ENCODE measurements at places on chromosomes 13 and 19.
A peak's percentile ranks its signal among the peaks of the same experiment; 100 is the strongest.

GRCh38 chr13:20241593-20241992 lies 9.5 kb upstream of the GJB6 start:
- no peak for DNase-seq

- no peak for DNase-seq
Measured at GRCh38 chr13:42977219-42977659, 14.8 kb downstream of the EPSTI1 start.

DNA sequence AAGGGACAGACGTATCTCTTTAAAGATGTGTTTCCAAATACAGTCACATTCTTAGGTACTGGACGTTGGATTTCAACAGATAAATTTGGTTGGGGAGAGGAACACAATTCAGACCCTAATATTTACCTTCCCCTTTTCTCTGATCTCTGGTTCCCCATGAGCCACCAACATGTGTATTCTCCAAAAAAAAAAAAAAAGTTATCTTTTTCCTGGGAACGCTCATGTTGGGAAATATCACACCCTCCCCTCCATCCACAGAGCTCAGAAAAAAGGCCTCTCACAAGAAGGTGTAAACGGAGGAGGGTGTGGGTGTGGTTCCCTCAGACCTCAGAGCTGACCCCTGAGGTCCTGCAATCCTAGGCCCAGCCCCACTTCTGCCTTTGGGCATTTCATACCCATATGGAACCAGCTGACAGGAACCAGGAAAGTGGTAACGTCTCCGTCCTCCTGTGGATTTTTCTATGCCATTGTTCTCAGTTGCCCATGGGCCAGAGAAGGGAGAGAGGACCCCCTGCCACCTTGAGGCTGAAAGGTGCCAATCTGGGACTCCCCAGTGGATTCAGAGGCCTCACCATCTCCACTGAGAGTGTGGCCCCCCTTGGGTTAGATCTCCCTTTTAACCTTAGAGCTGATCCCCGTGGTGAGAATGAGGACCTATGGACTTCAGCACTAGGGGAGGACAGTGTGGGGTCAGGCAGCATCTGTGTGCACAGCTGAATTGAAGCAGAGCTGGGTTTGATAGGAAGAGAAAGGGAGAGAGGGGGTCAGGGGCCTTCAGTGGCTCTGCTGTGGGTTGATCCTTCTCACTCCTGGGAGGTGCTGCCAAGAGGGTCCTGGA lies 8.4 kb upstream of the SIGLEC12 start:
- no peak for DNase-seq

GRCh38 chr13:95289020-95289444 lies 12.2 kb downstream of the ABCC4 start:
- peak; percentile 35 for DNase-seq

- peak; percentile 99 for DNase-seq
Measured at GRCh38 chr19:18364826-18365528, 21.0 kb upstream of the GDF15 start.

GRCh38 chr19:18639706-18640243 lies 2.9 kb downstream of the KLHL26 start:
- no peak for DNase-seq

GRCh38 chr13:34419025-34419424 lies 523.0 kb upstream of the NBEA start:
- DNase-seq: no peak

DNA sequence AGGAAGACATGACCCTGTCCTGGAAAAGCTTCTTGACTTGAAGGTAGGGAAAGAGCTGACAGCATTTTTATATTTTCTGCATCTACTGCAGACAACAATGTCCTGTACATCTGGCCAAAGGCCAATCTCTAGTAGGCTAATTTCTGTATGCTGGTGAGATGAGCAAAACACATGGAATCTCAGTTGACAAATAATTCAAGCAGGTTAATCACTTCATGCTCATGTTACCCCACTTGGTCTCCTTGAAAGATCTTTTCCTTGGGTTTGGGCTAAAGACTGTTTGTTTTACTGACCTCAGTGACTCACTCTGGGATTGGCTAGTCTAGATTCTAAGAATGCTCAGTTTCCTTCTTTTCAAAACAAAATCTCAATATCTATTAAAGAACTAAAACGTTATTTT lies 298.8 kb downstream of the LMO7 start:
- DNase-seq: no peak

- peak; percentile 73 for DNase-seq
Measured at GRCh38 chr19:38634757-38635482, 12.5 kb upstream of the ACTN4 start.

DNA sequence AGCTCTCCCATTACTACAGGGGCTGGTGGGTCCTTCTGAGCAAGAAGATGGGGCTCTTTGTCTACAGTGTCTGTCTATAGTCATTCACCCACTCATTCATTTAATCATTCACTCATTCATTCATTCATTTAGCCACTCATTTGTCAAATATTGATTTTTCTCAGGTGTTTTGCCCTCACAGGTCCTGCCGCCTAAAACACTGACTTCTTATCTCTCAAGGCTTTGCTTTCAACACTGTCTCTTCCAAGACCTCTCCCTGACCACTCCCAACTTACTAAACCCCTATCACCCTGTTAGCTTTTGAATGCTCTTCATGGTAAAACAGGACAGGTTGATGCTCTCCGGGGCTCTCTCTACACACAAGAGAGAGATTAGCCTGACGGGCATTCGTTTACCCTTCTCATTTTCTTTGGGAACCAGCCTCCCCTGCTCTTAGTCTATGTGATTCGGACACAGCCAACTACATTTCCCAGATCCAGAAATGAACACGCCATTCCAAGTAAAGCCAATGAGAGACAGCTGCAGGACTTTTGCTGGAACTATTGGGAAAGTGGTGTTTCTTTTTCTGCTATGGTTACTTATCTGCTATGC lies 22.7 kb downstream of the FAM187B start:
- DNase-seq: no peak

DNA sequence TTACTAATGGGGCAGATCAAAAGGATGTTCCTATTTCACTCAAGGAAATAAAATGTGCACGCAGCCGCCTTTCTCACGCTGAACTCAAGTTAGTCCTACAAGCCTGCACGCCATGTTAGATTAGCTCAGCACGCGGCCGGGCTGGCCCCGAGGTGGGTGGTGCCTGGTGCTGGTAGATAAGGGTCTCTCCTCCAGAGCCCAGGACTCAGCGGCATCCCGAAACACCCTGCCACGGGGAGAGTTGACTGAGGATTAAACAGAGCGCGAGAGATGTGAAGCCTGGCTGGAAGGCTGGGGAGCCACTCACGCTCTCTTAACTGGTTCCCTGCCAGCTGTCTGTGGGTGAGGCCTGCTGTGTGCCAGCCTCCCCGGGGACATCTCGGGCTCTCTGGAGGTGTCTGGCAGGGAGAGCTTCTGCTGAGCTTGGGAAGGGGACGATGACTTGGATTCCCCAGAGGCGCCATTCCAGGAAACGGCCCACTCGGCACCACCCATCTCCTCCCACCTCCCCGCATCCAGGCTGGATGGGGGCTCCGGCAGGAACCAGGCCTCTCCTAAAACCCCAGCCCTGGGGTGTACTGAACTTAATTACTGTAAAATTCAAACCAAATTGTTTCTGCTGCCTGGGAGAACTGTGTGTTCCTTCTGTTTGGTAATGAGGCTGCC lies 122.2 kb downstream of the KDM4B start:
- no peak for DNase-seq

DNA sequence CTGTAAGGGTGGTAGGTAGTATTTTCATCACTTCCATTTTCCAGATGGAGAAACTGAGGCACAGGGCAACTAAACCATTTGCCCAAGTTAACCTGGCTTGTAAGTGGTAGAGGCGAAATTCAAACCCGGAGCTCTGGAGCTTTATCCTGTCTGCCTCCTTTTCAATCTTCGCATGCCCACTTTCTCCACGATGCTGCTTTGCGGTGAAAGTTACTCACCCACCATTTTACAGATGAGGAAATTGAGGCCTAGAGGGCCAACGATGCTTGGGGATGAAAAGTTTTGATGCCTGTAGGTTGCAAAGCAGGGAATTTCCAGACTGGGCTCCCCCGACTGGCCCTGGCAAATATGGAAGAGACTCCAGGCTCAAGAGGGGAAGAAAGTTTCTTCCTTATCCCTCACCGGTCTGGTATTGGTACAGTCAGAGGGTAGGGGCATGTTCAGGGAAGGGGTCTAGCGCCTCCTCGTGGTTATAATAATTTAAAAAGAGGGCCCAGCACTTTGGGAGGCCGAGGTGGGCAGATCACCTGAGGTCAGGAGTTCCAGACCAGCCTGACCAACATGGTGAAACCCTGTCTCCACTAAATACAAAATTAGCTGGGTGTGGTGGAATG lies 1.9 kb upstream of the SH2D3A start:
- DNase-seq: peak; percentile 33

DNA sequence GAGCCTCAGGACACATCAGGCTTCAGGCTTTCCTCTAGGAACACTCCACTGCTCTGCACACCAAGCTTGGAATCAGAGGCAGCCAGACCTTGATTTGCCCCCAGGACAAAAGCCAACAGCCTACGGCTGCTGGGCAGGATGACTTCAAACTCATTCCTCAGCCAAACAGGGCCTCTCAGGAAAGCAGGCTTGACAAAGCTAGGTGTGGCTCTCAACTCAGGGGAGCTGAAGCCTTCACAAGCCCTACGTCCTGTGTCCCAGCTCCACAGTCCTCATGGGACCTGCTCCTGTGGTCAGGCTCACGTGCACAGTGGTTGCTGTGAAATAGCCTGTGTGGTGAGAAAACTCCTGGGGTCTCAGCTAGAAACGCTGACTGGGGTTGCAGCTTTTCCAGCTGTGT lies 398.9 kb upstream of the ZNF507 start:
- no peak for DNase-seq

DNA sequence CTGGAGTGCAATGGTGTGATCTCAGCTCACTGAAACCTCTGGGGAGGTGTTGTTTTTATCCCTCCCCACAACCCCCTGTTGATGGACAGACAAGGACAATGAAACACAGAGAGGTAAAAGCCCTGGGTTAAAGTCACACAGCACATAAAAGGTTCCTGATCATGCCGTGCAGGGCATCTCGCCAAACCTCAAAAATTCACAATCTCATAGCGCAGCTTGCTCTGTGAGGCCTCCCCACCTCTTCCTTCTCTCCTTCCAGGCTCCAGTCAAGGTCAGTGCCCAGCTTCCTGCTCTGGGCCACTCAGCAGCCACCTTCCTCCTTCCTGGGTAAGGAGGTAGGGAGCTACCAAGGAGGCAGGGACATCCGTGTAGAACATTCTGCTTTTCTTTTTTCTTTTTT lies 2.3 kb downstream of the FUT2 start:
- DNase-seq: no peak

DNA sequence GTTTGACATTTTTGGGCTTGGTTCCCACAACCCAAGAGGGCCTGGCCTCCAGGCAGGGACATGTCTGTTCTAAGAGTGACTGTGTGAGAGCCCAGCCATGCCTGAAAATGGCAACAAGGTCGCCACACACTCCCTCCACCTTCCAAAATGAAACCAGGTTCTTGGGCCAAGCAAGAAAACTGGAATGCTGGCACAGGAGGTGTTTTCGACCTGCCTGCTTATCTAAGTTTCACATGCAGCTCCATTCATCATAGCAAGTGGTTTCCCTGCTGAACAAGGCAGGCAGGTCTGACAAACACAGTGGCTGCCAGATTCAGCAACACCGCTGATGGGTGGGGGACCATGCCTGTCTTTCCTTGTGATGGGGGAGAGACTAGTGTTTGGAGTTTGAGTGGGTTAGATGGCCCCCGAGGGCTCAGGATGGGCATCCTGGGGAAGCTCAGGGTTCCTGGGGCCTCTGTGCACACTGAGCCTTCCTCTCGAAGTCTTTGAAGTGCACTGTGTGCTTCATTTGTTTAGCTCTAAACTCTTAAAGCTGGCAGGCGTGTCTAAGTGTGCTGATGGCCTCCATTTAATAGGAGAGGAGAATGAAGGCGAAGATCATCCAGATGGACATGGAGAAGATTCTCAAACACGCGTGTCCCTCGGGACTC lies 17.9 kb upstream of the GAS6 start:
- DNase-seq: peak; percentile 78

- no peak for DNase-seq
Measured at GRCh38 chr19:44960906-44961728, 5.9 kb downstream of the CLPTM1 start.

DNA sequence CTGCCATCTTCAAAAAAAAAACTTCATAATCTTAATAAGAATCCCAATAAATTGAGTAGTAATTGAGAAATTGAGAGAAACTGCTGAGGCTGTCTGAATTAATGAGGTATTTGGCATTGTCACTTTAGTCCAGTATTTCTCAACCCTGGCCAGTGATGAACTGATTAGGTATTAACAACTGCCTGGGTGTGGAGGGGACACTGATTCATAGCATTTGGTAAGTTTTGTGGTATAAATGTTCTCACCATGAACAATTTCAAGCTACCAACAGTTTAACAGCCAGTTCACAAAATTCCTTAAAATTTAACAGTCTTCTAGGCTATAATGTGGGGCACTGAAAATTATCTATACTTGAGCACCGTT lies 18.3 kb downstream of the GPC6 start:
- no peak for DNase-seq

- no peak for DNase-seq
Measured at GRCh38 chr19:2420490-2420889, 6.9 kb downstream of the TIMM13 start.

GRCh38 chr13:81760316-81760715 lies 1419.4 kb upstream of the SPRY2 start:
- no peak for DNase-seq

DNA sequence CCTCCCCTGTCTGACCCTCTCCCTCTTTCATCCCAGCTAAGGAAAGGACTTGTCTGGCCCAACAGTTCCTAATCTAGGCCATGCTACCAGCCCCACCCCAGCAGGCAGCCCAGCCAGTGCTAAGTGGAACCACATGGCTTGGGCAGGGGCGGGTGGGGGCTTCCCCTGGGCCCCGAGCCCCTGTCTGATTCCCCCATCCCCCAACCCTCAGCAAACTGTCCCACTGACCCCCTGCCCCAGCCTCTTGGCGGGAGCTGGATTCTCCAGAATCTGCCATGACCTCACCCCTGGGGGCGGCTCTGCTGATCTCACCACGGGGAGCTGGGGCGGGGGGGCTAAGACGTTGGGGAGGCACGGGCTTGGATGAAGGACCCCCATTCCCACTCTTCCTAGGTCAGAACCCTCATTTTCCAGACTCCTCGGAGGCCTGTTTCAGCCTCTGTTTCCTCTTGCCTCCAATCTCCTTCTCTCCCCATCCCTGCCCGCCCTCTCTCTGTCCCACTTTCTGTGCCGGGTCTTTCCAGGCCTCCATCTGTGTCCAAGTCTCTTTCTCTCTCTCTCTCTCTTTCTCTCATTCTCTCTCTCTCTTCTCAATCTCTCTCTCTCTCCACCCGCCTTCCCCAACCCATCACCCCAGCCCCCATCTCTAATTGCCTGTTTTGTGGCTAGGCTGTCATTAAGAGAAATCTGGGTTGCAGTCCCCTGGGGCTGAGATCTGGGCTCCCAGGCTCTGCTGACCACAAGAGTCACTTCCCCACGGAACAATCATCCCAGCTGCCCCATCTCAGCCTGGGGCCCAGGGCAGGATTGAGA lies 2.7 kb downstream of the COL5A3 start:
- peak; percentile 34 for DNase-seq

GRCh38 chr13:113995051-113995601 lies 21.2 kb upstream of the C13orf46 start:
- DNase-seq: no peak

All from lung microvascular endothelial cell (primary cell).